ENCODE measurements at places on chromosomes 5 and 9.

GRCh38 chr5:119316086-119316485, 39.7 kb upstream of the TNFAIP8 start:
- DNase-seq = no peak

DNA sequence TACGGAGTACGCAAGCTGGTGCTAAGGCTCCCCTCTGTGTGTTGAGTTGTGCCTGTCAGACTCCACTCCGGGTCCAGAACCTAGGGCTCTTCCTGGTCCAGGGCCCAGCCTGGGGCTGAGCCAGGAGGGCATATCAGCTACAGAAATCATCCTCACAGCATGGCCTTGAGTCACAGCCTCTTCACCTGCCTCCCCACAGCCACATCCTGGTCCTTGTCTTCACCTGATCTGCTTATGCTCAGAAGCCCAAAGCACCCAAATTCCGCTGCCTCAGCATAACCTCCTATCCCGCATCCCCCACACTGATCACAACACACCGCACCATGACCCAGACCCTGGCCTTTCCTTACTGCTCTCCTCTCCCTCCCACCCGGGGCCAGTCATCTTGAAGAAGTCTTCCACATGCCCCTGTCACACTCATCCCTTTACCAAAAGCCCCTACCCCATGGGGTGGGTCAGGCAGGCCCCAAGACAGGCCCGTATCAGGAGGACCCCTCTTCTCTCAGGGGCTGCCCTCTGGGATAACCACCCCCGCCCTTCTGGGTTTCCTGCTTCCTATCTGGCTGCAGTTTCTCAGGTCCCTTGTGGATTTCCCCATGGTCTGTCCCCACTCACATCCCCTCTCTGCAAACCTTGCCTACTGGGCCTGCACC, 1.3 kb upstream of the IL3 start:
- peak; percentile 32 for DNase-seq

DNA sequence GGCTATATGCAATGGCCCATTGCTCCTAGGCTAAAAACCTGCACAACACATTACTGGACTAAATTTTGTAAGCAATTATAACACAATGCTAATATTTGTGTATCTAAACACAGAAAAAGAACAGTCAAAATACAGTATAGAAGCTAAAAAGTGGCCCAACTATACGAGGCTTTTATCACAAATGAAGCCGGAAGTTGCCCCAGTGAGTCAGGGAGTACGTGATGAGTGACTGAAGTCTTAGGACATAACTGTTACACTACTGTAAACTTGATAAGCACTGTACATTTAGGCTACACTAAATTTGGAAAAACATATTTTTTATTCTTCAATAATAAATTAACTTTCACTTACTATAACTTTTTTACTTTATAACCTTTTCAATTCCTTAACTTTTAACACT, 105.2 kb upstream of the PRR16 start:
- no peak for DNase-seq

- no peak for DNase-seq
These were observed 77.4 kb upstream of the ALDH1B1 start for GRCh38 chr9:38315085-38315595.

DNA sequence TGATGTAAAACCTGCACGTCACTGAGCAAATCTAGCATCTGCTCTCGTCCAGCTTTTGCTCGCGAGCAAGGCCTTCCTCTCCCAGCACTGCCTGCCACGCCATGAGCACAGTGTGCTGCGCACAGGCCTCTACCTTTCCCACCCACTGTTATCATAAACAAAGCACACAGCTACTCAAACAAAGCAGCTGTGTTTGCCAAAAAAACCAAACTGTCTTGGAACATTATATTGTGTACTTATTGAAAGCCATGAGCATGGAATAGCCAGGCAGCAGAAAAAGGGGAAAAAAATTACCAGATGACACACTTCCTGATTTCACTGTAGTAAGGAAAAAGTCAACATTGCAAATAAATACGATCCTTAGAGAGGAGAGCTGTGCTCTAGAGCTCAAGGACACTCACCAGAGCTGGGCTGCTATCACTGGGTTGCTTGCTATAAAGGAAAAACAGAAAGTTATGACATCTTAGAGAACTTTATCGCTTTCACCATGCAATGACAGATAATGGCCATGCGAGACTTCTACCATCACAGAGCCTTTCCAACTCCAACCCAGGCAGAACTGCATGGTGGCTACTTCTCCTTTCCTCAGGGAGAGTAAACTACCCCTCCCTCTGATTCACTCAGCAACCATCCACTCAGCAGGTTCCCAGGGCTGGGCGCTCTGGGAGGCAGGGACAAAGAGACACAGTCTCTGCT, 69.6 kb downstream of the EPB41L4B start:
- DNase-seq = no peak

Measured in CD4-positive, alpha-beta T cell (primary cell).